ENCODE measurements at places on chromosomes 11 and 22. TPM values are rescaled to one million over a fixed set of nuclear protein-coding genes. Genes with fewer than 3 reads are reported as not detected.

MMP11 gene
- polyA plus RNA-seq = 88.6 TPM

TNNI2 gene
- polyA plus RNA-seq = 12.0 TPM

SEC14L6 gene
- 9.3 TPM for polyA plus RNA-seq

- H3K4me1 ChIP-seq = peaks cover 43% of the 10 kb centered on the region
- peaks cover 9% of the 10 kb centered on the region for H3K27me3 ChIP-seq
- no peaks in the 10 kb centered on the region for H3K36me3 ChIP-seq
These were observed 12.6 kb upstream of the GLYATL1 start for GRCh38 chr11:58926695-58927094.

OR51B5 gene
- polyA plus RNA-seq = 0.16 TPM

- DNase-seq = no peak
- H3K27ac ChIP-seq = no peak overlapping the region
- no peaks in the 10 kb centered on the region for H3K4me1 ChIP-seq
- no peak overlapping the region for H3K4me3 ChIP-seq
- 0 out of 3 replicates have a peak, but pooled peaks cover 2% of the 10 kb centered on the region for H3K27me3 ChIP-seq
- no peaks in the 10 kb centered on the region for H3K36me3 ChIP-seq
These were observed 543.9 kb downstream of the OPCML start for GRCh38 chr11:132988411-132988810.

DNA sequence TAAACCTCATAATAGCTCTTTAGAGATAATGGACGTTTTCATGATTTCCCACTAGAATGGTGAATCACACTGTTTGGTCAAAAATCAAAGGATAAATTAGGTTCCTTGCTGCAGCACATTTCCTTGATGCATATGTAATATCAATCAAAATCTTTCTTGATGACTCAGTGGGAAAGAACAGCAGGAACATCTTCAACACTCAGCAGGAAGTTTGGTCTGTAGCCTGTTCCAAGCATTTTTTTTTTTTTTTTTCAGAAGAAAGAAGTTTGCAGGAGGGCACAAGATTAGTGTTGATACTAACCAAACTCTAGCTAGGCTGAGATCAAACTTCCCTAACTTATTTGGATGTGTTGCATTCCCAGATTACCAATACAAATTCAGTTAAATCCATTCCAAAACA lies 1529.8 kb downstream of the FAM181B start:
- no peaks in the 10 kb centered on the region for H3K27me3 ChIP-seq
- DNase-seq = no peak
- no peak overlapping the region for H3K27ac ChIP-seq
- H3K36me3 ChIP-seq = no peaks in the 10 kb centered on the region
- H3K4me1 ChIP-seq = no peaks in the 10 kb centered on the region

GRCh38 chr11:130551388-130551787 lies 102.9 kb downstream of the ADAMTS15 start:
- 0 out of 2 replicates have a peak, but pooled peaks cover 1% of the 10 kb centered on the region for H3K27me3 ChIP-seq
- no peaks in the 10 kb centered on the region for H3K4me1 ChIP-seq
- H3K4me3 ChIP-seq = no peak overlapping the region

DNA sequence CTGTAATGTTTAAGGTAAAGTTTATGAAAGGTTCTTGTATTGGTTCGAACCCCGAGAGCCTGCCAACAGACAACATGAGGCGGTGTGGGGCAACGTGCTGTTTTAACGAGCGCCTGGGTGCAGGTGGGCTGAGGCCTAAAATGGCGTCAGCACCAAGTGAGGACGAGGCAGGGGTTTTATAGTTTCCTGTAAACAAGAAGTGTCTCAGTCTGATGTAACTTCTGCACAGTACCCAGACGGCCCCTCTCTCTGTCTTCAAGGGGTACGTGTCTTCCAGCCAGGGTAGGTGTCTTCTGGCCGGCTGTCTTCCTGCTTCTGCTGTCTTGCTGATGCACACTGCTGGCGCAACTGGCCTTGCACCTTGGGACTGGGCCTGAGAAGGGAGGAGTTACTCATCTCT lies 2.7 kb downstream of the PPFIBP2 start:
- no peaks in the 10 kb centered on the region for H3K27me3 ChIP-seq
- H3K4me1 ChIP-seq = peaks cover 52% of the 10 kb centered on the region
- DNase-seq = no peak
- no peak overlapping the region for H3K4me3 ChIP-seq
- no peaks in the 10 kb centered on the region for H3K36me3 ChIP-seq
- H3K27ac ChIP-seq = no peak overlapping the region

DDB1 gene
- 217 TPM for polyA plus RNA-seq

ASCL2 gene
- not detected for polyA plus RNA-seq

ACRV1 gene
- not detected for polyA plus RNA-seq

GRCh38 chr11:88414385-88414861 lies 76.9 kb upstream of the CTSC start:
- no peak for DNase-seq
- H3K36me3 ChIP-seq = no peaks in the 10 kb centered on the region
- H3K27me3 ChIP-seq = no peaks in the 10 kb centered on the region
- no peak overlapping the region for H3K4me3 ChIP-seq
- no peak overlapping the region for H3K27ac ChIP-seq

OR10A2 gene
- polyA plus RNA-seq = not detected

YPEL1 gene
- polyA plus RNA-seq = 1.9 TPM

DNA sequence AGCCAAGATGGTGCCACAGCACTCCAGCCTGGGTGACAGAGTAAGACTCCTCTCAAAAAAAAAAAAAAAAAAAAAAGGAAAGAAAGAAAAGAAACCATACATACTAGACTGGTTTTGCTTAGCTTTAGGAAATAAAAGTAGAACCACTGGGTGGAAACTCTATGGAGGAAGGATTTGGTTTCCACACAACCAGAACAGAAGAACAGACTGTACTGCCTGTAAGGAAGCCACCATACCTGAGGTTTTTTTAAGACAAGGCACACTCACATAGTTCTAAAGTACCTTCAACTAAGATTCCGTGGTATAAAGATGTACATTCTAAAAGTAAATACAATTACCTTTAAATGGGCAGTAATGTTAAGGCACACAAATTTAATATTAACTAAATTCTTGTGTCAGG lies 58.6 kb downstream of the NUP98 start:
- H3K27ac ChIP-seq = no peak overlapping the region
- DNase-seq = no peak
- peaks cover 76% of the 10 kb centered on the region for H3K36me3 ChIP-seq
- H3K4me1 ChIP-seq = no peaks in the 10 kb centered on the region

DNA sequence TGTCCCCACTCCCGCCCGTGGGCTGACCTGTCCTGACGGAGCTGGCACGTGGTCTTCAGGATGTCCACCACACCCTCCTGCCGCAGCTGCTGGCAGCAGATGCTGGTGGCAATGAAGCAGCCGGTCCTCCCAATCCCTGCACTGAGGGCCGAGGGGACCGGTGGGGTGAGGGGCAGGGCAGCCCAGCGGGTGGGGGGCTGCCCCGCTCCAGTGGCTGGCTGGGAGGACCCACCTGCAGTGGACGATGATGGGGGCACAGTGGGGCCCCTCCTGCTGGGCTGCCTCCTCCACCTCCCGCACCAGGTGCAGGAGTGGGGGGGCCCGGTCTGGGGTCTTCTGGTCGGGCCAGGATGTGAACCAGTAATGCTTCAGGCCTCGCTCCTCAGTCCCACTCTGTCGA lies 3.4 kb upstream of the IGSF22 start:
- H3K27me3 ChIP-seq = peaks cover 6% of the 10 kb centered on the region
- no peaks in the 10 kb centered on the region for H3K4me1 ChIP-seq
- H3K4me3 ChIP-seq = no peak overlapping the region
- no peaks in the 10 kb centered on the region for H3K36me3 ChIP-seq
- H3K27ac ChIP-seq = no peak overlapping the region
- no peak for DNase-seq

DNA sequence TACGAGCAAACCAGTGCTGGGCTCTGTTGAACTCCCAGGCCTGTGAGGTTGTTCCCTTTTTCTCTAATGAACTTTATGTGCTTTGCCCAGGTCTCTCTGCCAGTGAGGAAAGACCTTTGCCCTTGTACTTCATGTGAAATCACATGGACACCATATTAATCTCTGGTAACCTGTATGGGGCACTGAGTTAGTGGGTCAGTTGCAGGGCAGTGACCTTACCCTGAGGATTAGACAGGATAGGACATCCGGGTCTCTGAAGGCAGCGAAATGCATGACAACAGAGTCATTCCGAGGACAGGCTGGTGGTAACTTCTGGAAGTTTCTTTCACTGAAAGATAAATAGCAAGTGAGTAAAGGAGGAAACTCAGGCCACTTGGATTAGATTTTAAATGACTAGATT lies 93.7 kb downstream of the ZBTB16 start:
- H3K36me3 ChIP-seq = no peaks in the 10 kb centered on the region
- H3K4me1 ChIP-seq = 0 out of 2 replicates have a peak, but pooled peaks cover 8% of the 10 kb centered on the region
- no peak overlapping the region for H3K4me3 ChIP-seq

DNA sequence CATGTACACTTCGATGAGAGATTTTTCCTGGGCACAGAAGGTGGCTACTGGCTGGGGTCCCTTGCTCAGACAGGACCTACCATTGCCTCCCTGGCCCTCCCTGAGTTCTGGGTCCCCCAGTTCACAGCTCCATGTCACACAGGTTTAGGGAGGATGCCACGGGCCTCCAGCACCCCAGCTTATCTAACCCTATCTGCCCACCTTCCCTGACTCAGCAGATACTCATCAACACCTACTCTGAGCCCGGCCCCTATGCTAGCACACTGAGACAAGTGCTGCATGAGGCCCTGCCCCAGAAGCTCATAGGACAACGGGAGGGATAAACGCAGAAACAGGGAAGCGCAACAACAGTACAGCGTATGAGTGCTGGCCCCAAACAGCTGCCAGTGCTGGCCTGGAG lies 9.6 kb downstream of the NAGA start:
- peaks cover 8% of the 10 kb centered on the region for H3K36me3 ChIP-seq
- H3K4me3 ChIP-seq = no peak overlapping the region
- no peak overlapping the region for H3K27ac ChIP-seq
- H3K27me3 ChIP-seq = no peaks in the 10 kb centered on the region
- H3K4me1 ChIP-seq = peaks cover 11% of the 10 kb centered on the region

DNHD1 gene
- 13.3 TPM for polyA plus RNA-seq

DNA sequence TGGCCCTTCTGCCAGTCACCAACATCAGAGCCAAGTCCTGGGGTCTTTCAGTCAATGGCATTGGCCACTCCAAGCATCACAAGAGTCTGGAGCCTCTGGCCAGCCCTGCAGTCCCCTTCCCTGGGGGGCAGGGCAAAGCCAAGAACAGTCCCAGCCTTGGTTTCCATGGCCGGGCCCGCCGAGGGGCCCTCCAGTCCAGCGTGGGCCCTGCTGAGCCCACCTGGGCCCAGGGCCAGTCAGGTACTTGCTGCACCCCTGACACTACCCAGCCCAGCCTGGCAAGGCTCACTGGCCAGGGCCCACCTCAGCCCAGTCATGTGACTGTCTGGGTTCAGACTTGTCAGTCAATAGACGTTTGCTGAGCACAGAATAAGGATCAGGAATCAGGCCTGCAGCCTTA lies 10.8 kb downstream of the TMEM258 start:
- peaks cover 36% of the 10 kb centered on the region for H3K36me3 ChIP-seq
- no peak overlapping the region for H3K27ac ChIP-seq
- H3K4me1 ChIP-seq = no peaks in the 10 kb centered on the region
- no peak overlapping the region for H3K4me3 ChIP-seq

DNA sequence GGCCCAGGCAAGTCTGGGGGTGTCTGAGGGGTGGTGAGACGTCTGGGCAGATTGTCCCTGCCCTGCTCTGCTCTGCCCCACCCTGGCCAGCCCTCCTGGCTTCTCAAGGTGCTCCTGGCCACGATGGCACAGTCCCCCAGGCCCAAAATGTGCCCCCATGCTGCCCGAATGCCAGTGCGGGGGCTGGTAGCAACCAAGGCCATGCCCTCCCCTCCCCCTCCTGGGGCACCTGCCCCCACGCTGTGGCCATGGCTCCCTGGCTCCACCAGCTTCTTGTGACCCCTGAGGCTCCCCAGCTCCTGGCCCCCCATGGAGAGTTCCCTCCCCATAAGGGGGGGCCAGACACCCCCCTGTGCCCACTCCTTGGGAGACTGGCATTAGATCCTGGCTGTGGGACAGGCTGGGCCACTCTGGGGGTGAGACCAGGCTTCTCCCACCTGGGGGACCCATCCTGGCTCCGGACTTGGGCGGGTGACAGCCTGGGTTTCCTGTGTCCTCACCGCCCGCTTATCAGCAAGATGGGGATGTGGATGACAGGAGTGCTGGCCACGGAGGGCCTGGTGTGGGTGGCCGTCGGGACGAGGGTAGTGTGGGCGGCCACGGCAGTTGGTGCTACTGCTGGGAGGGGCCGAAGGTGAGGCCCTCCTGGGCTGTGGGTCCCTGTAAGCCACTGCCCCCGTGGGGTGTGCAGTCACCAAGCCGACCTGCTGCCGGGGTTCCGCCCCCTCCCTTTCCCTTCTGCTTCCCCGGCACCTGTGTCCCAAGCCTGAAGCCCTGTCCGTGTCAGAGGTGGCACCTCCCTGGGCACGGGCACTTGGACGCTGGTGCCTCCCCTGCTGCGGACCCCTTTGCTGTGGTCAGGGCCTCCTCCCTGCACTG lies 15.9 kb upstream of the MUC6 start:
- DNase-seq = no peak
- no peak overlapping the region for H3K27ac ChIP-seq
- no peak overlapping the region for H3K4me3 ChIP-seq

DNA sequence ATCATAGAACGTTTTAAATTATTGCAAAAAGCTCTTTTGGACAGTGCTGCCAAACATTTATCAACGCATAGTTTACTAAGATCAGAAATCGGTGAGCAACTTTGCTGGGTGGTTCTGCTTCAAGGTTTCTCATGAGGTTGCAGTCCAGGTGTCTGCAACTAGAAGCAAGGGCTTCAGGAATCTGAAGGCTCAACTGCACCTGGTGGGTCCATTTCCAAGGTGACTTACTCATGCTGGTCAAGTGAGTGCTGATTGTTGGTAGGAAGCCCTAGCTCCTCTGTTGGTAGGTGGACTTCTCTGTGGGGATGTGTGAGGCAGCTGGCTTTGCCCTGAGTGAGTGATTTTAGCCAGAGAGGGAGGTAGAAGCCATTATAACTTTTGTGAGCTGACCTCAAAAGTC lies 22.5 kb downstream of the ARHGEF12 start:
- H3K4me3 ChIP-seq = no peak overlapping the region
- no peak overlapping the region for H3K27ac ChIP-seq
- no peaks in the 10 kb centered on the region for H3K36me3 ChIP-seq
- no peaks in the 10 kb centered on the region for H3K27me3 ChIP-seq

GRCh38 chr11:128351168-128351567 lies 236.2 kb downstream of the ETS1 start:
- H3K4me1 ChIP-seq = no peaks in the 10 kb centered on the region
- no peak overlapping the region for H3K27ac ChIP-seq
- H3K4me3 ChIP-seq = no peak overlapping the region
- no peaks in the 10 kb centered on the region for H3K36me3 ChIP-seq

ZNF214 gene
- polyA plus RNA-seq = 0.42 TPM

HSCB gene
- polyA plus RNA-seq = 15.4 TPM

- no peak overlapping the region for H3K27ac ChIP-seq
These were observed 151.3 kb downstream of the APOL5 start for GRCh38 chr22:35868938-35869337.

- H3K27me3 ChIP-seq = no peaks in the 10 kb centered on the region
- no peaks in the 10 kb centered on the region for H3K4me1 ChIP-seq
- no peak for DNase-seq
- H3K36me3 ChIP-seq = no peaks in the 10 kb centered on the region
- H3K4me3 ChIP-seq = no peak overlapping the region
- no peak overlapping the region for H3K27ac ChIP-seq
These were observed 45.3 kb downstream of the ZBTB44 start for GRCh38 chr11:130269326-130269943.
